ENCODE measurements at places on chromosomes 11 and 22. TPM values are rescaled to one million over a fixed set of nuclear protein-coding genes. Genes with fewer than 3 reads are reported as not detected.
A peak's percentile ranks its signal among the peaks of the same experiment; 100 is the strongest.

GRCh38 chr11:104650234-104650633 lies 248.0 kb downstream of the CASP12 start:
- DNase-seq = peak; percentile 45

DNA sequence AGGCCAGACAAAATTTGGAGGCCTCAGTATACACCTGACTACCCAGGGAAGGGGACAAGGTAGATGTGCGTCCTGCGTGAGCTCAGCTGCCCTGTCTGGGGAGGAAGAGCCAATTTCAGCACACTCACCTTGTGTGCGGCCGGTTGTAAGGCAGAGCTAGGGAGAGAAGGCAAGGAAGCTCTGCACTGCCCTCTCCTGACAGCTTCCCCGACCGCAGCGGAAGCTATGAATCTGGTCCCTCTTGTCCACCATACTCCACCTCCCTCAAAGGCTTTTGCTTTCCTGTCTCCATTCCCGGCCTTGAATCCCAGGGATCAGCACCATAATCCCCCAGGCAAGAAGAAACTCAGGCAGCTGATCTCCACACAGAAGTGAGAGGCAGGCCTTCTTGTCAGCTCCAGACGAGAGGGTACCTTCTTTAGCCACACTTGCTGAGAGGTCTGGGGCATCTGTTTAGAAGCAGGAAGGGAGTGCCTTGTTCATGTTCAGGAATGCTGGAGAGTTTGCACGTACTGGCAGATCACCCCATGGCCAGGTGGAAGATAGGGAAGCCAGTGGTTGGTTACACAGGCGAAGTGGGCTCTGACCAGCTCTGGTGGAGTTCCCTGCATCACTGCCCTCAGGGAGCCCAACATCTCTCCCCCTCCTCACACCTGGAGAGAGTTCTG lies 62.5 kb downstream of the FEZ1 start:
- DNase-seq = no peak

GRCh38 chr11:862081-862661 lies 19.5 kb downstream of the TSPAN4 start:
- DNase-seq = no peak

The XRCC6 gene
- 477 TPM for total RNA-seq

DNA sequence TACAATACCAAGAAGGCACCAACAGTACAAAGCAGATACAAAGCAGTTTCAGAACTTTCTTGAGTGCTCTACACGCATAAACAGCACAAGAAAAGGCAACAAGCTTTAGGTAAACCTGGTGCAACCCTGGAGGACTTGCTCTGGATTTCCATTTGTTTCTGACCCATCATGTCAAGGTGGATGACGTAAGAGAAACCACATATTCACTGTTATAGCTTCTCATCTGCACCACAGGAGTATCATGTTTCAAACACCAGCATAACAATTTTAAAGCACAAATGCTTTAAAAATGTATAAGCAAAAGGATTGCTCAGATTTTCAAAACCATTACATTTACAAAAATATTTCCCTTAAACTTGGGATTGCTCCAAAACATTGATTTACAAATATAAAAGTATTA lies 25.0 kb upstream of the YPEL1 start:
- peak; percentile 82 for DNase-seq

The MMP12 gene
- not detected for total RNA-seq

The HINFP gene
- total RNA-seq = 11.1 TPM

DNA sequence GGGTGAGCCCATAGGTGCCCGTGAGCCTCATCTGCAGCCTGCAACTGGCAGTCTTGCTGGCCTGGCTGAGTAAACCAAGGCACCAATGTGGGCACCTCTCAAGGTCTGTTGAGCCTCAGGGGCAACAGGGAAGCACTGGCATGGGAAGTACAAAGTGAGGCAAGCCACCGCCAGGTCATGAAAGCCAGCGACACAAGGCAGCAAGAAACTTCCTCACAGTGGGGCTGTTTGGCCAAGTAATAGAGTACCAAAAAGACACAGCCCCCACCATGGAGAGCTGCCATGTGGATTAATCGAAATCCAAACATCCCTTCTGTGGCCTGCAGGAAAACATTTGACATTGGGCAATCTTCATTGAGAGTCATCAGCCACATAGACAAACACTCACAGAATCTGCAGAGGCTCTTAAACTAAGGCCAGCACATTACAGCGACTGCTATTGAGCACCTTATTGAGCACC lies 43.6 kb upstream of the FIBIN start:
- peak; percentile 60 for DNase-seq

- no peak for DNase-seq
These were observed 3.8 kb upstream of the ZNF195 start for GRCh38 chr11:3382613-3383285.

GRCh38 chr11:10029386-10030121 lies 264.5 kb downstream of the SBF2 start:
- DNase-seq = no peak

- no peak for DNase-seq
These were observed 4.3 kb upstream of the AMPD3 start for GRCh38 chr11:10450462-10451425.

DNA sequence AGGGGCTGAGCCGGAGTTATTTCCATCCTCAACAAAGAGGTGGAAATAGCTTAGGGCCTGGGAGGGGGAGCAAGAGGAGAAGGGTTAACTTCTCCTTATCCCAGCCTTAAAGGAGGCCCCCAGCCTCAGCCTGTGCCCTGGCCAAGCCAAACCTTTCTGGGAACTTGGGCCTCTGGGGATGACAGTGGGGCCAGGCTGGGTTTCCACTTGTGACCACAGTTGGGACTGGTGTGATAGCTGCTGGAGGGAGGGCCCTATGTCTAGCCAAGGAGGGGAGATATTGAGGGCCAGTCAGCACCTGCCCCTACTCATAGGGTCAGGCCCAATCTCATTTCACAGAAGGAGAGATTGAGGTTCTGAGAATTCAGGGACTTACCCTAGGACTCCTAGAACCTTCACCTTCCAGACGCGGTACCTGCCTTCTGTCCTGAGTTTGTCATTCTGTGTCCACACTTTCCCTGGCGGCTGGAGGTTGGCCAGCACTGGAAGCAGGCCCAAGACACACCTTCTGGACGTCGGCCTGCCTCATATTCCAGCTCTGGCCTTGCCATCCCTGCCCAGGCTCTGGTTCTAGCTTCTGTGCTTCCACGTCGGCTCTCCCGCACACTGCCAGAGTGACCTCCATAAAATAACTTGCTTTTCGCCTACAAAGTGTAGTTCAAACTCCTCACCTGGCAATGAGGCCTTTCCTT lies 3.1 kb downstream of the RELT start:
- DNase-seq = no peak
